Stimulated activated CD8-positive, alpha-beta memory T cell treated with anti-CD3 and anti-CD28 coated beads, Interleukin-7, amount 100 ng/mL, for 1 hour (primary cell): ENCODE measurements at places on chromosomes 6 and 20.

DNA sequence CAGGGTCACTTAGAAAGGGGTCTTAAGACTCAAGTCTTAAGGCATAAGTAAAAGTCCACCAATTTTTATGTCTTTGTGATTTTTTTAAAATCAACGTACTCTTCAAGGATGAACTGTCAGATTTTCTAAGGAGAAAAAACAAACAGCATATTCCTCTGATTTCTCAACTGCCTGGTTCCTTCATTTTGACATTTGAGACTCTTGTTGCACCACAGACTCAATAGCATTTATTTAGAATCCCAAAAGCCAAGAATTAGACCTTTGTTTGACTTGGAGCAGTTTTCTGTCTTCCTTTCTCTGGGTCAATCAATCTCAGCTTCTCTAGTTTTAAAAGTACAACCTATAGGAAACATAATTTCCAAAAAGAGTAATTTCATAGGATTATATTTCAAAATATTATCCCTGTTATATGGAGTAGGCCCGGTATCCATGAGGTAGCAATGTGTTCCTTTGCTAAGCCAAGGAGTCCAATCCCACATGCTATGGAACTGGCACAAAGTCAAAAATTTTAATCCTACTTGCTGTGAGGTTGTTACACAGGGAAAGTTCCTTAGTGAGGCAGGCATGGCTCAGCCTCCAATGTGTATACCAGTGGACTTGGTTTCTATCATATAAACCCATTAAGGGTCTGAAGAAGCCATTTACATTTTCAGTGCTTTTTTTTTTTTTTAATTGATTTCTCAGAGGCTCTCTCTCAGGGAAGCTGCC is 405.7 kb downstream of the KIF16B start:
- DNase-seq, result no peak

DNA sequence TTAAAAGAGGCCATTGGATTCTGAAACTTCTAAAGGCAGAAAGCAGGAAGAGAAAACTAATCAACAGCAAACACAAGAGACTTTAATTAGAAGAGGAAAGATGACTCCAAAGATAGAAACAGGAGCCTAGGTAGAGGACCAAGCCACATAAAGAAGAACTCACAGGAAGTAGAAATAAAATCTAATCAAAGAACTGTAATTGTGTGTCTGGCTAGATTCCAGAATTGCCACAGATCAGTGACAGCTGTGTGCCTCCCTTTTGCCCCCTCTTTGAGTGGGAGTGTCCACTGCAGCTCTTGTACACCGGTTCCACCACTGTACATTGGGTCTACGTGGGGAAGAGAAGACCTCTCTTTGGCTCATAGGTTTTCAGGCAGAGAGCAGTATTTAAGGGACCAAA is 22.3 kb upstream of the THEMIS start:
- DNase-seq, result no peak

GRCh38 chr6:138405816-138406413 is 1.9 kb downstream of the HEBP2 start:
- DNase-seq, result no peak

DNA sequence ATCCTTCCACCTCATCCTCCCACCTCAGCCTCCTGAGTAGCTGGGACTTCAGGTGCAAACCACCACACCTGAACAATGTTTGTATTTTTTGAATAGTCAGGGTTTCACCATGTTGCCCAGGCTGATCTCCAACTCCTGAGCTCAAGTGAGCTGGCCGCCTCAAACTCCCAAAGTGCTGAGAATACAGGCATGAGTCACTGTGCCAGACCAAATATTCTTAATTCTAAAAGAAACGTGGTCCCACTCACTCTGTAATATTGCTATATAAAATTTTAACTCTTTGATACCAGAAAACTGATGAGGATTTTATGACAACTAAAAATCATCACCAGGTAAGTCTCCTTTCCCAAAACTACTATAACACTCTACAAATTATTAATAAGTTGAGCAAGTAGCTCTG is 716.8 kb upstream of the GJE1 start:
- DNase-seq, result no peak

- DNase-seq, result no peak
Observed at GRCh38 chr20:16709017-16709416, 20.8 kb upstream of the SNRPB2 start.

GRCh38 chr6:20341564-20341963 is 60.1 kb upstream of the E2F3 start:
- no peak for DNase-seq

DNA sequence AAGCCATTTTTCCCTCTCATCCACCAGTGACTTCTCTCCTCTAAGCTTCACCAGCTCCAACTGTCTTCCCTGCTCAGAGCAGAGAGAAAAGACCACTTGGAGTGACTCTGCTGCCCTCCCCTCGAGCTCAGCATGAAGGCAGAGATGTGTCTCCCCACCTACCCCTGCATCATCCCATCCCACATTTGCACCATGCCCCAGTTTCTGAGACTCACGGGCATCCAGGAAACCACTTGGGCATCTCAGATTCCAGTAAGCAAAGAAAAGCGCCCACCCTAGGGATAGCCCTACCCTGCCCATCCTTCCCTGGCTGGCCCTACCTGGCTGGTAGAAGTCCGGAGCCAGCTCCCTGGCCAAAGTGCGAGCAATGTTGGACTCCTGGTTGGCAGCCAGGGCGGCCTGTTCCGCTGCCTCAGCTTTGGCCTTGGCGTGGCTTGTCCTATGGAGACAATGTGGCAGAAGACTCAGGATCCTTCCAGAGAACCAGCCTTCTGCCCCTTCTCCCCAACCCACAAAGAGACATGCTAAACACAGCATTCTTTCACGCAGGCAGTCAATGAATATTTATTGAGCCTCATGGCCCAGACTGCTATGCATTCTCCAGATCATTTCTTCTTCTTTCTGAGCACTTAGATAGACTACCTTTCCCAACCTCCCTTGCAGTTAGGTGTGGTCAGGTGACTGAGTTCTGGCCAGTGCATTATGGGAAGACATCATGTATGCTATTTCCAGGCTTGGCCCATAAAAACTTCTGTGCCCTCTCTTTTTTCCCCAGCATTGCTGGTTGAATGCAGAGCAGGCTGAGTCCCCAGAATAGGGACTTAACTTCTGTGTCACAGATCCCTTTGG is 68.6 kb downstream of the JPH2 start:
- no peak for DNase-seq

DNA sequence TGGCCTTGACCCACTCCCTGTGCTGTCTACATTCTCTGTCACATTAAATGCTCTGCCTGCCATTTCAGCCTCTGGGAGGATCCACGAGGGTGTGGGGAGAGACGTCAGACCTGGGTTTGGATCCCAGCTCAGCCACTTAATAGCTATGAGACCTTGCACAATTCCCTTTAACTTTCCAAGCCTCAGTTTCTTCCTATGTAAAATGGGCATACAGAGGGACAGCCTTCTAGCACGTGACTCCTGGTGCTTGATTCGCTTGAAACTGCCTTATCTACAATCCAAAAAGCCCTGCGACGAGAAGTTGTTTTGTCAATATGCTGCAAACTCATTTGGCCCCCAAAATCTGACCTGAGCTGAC is 40.0 kb downstream of the TOX2 start:
- DNase-seq, result no peak

GRCh38 chr6:169046483-169047192 is 207.0 kb downstream of the THBS2 start:
- DNase-seq, result no peak

- DNase-seq, result peak; percentile 5
Observed at GRCh38 chr6:85594197-85594930, 706 bp upstream of the SNX14 start.

DNA sequence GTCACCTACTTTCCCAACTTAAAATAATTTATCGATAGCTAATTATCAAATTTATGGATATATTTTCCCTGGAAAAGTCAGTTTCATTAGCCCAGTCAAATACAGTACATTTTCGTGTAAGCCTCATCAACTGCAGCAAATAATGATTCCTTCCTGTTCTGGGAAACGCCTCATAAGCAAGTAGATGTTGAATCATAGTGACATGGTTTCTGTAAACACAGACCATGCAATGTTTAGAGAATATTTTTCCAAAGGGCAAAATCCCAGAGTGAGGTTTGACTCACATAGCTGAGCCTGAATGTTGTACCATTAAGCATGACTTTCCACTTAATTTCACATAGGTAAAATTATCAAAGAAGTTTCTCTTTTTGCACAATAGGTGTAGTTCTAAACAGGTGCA is 16.7 kb upstream of the VNN1 start:
- DNase-seq, result no peak

GRCh38 chr20:58545565-58546415 is 30.6 kb upstream of the APCDD1L start:
- no peak for DNase-seq
